Caco-2 (cell line): ENCODE measurements at places on chromosomes 16 and 17. TPM values are rescaled to one million over a fixed set of nuclear protein-coding genes. Genes with fewer than 3 reads are reported as not detected.

DNA sequence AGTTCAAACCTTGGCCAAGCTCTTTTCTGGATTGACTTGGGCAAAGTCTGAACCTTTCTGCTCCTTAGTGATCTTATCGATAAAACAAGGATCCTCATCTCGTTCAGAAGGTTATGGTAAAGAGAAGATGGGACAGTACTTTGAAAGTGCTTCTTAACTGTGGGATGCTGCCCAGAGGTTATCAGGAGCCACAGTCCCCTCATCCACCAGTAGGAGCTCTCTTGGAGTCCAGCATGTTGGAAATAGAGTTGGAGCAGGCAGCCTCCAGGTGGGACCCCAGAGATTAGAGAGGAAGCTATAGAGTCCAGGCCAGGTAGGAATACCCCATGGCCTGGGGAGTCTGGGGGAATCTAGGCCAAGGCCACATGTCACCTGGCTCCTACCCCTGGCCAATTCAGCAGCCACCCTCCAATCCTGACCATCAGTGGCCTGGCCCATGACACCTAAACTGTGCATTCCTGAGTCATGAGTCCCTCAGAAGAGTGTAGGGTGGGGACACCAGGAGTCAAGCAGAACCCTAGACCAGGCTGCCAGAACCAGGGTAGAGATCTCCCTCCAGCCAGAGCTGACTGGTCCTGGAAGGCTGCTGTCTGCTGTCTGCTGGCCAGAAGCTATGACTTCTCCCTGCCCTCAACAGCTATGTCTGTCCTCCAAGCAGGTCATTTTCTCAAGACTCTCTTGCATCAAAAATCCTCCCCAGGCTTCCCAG, 144.3 kb downstream of the AIPL1 start:
- DNase-seq, result no peak

DNA sequence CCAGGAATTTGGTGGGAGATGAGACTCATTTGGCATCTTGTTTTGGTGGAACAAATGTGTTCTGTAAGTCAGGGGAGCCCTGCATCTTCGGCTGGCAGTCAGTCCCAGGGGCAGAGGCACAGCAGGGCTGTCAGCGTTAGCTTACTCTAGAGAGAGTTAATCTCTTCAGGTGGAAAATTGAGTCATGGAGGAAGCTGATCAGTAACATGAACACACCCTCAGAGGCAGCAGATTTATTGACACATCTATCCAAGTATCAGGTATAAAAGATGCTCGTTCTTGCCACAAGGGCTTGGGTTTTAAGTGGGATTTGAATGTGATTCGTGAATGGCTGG, 55.2 kb downstream of the EPN2 start:
- DNase-seq, result no peak

DNA sequence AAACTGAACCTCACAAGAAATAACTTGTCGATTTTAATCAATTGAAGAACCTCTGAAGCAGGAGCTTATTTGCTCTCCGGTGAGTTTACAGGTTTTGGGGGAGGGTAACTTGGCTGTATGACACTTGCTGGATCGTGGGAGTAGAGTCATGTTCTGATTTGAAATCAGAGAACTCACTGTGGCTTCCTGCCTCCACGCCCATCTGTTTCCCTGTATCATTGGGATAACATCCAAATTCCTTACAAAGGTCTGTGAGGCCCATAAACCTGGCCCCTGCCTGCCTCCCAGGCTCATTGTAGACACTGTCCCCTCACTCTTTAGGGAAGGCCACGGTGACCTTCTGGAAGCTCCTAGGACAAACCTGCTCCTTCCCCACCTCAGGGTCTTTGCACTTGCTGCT, 48.3 kb downstream of the C17orf67 start:
- no peak for DNase-seq

DNA sequence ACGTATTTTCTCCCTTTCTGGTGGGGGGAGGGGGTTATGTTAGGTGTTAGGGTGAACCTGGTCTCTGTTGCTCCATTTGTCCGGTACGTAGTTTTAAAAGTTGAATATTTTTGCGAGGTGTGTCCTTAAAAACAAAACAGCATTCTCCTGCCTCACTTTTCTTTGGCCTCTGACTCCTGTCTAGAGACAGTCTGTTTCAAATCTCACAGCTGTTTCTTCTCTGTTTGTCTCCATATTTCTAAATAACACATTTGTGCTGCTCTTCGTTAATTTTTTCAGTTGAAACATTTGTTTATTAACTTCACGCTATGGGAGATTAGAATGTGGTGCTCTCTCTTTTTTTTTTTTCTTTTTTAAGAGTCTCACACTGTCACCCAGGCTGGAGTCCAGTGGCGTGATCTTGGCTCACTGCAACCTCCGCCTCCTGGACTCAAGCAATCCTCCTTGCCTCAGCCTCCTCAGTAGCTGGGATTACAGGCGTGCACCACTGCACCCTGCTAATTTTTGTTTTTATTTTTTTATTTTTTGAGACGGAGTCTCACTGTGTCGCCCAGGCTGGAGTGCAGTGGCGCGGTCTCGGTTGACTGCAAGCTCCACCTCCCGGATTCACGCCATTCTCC, 31.7 kb downstream of the RPA1 start:
- DNase-seq, result no peak

DNA sequence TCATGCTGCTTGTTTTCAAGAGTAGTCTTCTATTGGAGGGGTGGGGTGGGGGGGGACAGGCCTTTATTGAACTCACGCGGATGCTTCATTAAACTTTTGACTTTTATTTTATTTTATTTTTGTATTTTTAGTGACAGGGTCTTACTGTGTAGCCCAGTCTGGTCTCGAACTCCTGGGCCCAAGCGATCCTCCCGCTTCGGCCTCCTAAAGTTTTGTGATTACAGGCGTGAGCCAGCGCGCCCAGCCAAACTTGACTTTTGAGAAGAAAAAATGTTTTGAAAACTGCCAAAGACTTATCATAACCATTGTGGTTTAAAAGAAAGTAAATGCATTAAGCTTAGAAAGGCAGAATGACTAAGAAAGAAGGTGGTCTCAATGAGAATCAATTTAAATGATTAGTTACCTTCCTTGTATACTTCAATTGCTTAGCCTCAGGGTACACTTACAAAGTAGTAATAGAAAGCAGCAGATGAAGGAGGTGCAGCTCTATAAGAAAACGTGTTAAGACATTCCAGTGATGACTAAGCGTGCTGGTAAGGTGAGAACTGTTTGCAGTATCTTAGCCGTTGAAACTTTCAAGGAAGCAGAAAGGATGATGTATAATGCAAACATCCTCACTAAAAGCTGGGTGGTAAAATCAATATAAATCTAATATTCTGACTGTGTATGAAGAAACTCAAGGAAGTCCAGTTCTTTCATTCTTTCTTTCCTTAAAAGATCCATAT, 1.2 kb downstream of the AP2B1 start:
- DNase-seq, result no peak

DNA sequence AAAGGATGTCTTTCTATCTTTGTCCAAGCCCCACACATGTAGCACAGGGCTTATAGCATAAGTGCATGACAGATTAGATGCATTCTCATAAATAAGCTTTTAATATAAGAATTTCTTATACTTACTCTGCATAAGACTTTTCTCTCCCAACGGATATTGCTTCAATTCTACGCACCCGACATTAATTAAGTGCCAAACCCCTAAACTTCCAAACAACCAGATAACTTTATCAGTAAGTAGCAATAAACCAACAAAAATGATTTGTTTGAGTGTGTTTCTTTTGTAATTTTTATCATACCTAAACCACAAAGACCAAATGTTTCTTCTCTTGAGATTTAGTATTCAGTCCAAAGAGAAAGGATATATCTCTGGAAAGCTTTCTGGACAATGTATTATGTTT, 391.5 kb downstream of the CDH8 start:
- DNase-seq, result no peak

DNA sequence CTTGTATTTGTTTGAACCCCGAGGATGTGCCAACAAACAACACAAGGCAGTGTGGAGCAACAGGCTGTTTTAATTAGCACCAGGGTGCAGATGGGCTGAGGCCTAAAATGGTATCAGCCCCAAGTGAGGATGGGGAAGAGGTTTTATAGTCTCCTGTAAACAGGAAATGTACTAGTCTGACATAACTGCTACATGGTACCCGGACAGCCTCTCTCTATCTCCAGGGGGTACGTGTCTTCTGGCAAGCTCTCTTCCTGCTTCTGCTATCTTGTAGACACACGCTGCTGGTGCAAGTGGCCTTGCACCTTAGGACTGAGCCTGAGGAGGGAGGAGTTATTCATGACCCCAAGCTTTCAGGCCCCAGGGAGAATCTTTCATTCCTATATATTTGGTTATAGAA, 2451.0 kb downstream of the TP53TG3F start:
- DNase-seq, result no peak

- DNase-seq, result no peak
These were observed 76.2 kb downstream of the ENGASE start for GRCh38 chr17:79150799-79151198.

DNA sequence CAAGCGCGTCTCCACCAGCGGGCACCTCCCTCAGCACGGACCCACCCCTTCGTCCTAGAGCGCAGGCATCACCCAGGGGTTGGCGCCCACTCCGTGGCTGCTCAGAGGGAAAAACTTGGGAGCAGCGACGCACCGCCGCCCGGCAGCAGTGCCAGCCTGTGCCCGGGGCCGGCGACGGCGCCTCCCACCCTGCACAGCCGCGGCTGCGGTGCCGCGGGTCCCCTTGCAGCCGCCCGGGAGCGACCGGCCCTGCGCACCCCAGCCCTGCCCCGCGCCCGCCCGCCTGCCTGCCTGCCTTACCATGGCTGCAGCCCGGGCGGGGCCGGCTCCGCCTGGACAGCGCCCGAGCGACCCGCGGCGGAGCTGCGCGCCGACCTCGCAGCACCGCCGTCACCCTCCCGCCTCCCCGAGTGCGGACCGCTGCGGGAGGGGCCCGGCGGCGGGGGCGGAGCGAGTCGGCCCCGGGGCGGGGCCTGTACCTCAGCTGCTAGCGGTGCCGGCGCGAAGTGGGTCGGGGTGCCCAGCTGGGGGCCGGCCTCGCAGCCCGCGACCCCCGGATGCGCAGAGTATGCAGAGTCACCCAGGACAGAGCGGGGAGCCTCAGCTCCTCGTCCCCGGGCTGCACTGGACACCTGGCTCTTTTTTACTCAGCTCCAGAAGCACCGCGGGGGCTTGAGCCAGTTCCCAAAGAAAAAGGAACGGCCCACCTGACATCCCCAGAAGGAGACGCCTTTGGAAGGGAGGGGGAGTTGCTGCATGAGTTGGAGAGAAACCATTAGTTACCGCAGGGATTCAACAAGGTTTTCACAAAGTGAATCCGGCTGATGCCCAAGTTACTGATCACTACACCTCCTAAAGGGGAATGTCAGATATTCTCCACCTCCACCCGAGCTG, 17.5 kb upstream of the MTMR4 start:
- peak; percentile 80 for DNase-seq

GRCh38 chr16:13338044-13338443, 436.6 kb downstream of the SHISA9 start:
- no peak for DNase-seq

DNA sequence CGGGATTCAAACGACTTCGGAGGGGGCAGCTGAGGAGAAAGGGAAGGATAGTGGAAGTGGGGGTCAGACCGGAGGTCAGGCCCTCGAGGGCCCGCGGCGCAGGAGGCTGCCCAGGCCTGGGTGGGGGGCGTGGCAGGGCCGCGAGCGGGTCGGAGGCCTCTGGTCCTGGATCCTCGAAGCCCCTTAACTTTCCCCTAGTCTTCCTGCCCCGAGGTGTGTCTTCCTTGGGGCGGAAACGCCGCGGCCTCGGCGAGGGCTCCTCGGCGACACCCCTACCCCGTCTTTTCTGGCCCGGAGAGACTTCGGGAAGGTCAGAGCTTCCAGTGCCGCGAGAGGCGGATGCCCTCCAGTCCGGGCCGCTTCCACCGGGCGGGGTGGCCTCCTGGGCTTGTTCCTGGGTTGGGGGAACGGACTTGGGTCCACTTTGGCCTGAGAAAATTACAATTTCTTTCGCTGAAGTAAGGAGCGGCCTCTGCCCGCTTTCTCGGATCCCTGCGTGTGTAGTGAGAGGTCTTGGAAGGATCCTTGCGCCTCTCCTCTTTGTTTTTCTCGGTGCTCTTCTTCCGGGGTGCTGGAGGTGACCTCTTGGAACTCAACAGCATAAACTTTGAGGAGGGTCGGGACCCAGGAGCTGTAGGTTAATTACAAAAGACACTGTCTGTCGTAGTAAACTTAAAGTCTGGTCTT, 491 bp downstream of the IST1 start:
- DNase-seq, result peak; percentile 66

GRCh38 chr16:80931801-80932707, 74.6 kb downstream of the CMC2 start:
- peak; percentile 81 for DNase-seq

DNA sequence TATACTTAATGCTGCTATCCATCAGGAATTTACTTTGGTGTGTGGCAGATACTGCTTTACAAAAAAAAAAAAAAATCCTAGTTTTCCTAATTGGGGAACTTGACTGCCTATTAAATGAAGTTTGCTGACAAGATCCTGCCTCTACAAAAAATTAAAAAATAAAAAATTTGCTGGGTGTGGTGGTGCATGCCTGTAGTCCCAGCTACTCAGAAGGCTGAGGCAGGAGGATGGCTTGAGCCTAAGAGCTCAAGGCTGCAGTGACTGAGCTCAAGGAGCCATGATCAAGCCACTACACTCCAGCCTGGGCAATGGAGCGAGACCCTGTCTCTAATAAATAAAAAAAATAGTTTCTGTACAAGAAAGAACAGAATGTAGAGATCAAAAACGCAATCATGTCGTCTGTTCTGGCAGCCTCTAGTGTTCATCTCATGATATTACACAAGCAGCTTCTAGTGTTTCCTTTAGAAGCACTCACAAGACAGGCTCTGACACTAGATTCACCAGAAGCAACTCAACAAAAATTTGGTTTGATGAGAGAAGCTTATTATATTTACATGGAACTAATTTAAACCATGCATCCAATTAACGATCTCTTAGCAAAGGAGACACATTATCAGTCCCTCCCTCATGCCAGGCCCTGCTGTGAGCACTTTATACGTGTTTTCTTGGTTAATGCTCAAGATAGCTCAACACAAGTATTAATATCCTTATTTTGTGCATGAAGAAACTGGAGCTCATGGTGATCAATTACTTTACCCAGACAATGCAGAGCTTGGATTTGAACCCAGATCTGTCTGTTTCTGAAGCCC, 6.8 kb upstream of the KRTAP17-1 start:
- peak; percentile 35 for DNase-seq

GRCh38 chr17:64042700-64043485, 22.5 kb upstream of the ICAM2 start:
- no peak for DNase-seq

- DNase-seq, result no peak
These were observed 23.6 kb upstream of the USP22 start for GRCh38 chr17:21066394-21066793.

DNA sequence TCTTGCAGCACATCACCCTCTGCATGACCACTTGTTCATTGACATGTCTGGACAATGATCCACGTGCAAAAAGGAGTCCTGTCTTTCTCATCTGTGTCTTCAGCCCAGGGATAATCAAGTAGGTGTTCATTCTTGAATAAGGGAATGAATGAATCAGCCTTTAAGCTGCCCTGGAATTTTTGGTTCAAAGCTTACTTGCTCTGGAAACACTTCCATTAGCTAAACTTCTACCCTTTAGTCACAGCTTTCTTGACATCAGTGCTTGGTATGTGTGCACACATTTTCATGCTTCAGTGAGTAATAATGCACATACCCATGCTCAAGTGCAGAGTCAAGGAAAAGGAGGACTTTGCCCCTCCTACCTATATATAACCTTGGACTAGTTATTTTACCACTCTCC, 103.0 kb upstream of the CDH13 start:
- no peak for DNase-seq

- DNase-seq, result peak; percentile 87
These were observed 1.3 kb downstream of the MAZ start for GRCh38 chr16:29807426-29808218.

Gene GALK1
- 41.1 and 45.0 TPM in 2 replicates for total RNA-seq

Gene WWOX
- 45.0 and 47.8 TPM in 2 replicates for total RNA-seq

Gene CPNE7
- total RNA-seq, result 40.4 and 50.0 TPM in 2 replicates

Gene HSD11B2
- total RNA-seq, result 11.3 and 12.3 TPM in 2 replicates

Gene PHKG2
- total RNA-seq, result 40.8 and 48.6 TPM in 2 replicates

Gene CMTM3
- 25.5 and 26.9 TPM in 2 replicates for total RNA-seq

Gene GFAP
- total RNA-seq, result not detected in 2 replicates

Gene DDX28
- total RNA-seq, result 15.9 and 17.1 TPM in 2 replicates
